ENCODE measurements at places on chromosomes 2 and 18.
A peak's percentile ranks its signal among the peaks of the same experiment; 100 is the strongest.

- DNase-seq = no peak
These were observed 232.7 kb downstream of the PRKCE start for GRCh38 chr2:45884126-45884525.

DNA sequence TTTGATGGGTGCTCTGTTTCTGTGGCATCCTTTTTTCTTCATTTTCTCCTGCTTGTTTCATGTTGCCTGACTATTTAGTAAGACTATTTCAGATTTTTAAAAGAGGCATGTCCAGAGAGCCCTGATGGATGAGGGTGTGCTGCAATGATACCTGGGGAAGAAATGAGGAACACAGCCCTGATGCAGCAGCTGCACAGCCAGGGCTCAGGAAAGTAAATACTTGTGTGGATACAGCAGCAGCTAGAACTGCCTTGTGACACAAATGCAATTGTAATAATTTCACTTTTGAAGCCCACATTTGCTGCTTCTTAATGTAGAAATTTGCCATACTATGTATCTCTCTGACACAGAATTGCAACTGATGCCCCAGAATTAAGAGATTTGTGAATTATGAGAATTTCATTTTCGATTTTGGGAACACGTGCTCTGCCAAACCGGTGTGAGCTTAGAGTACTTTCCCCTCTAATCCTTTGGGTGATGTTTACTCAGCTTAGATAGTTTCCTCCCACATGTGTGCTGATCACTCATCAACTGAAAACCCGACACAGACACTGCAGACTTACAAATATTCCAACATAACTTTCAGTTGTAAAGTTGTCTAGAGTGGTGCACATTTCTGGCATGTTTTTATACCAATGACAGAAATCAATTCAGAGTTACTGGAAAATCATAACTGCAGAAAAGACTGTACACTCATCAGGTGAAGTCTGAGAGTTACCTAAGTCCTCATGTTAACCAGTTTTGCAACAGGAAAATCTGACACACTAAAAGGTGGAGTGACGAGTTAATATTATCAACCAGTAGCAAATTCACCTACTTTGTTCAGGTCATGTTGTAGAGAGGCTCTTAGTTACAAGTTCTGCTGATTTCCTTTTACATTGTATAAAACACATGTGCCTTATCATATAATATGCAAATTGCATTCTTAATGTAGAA, 383.4 kb downstream of the CBLN2 start:
- DNase-seq = peak; percentile 69

DNA sequence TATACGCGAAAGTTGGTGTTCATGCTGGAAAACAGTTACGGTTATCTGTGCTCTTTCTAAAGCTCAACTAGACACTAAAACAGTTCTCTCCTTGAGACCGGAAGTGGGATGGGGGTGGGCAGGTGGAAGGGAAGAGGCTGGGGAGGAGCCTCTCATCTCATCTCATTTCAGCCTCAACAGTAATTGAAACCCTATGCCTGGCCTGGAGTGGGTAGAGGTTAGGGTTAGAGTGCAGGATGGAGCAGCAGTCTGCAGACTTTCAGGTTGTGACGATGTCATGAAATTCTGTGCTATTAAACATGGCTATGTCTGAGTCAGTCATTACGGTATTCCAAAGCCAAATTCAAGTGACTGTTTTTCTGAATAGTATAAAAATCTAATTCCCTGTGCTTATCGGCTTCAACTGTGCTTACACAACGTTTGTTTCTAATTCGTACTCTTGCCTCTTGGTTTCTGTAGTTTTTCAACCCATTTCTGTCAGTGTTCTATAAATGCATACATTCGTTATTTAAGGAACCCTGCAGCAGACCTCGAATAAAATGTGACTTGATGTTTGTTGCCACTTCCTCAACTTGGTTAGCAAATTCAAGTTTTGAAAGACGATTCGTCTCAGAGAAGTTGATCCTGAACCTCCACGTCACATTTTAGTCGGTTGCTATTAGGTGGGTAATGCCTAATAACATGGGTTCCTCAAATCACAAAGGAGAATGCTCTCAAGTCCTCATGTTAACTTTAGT, 75.8 kb upstream of the TCF7L1 start:
- no peak for DNase-seq

DNA sequence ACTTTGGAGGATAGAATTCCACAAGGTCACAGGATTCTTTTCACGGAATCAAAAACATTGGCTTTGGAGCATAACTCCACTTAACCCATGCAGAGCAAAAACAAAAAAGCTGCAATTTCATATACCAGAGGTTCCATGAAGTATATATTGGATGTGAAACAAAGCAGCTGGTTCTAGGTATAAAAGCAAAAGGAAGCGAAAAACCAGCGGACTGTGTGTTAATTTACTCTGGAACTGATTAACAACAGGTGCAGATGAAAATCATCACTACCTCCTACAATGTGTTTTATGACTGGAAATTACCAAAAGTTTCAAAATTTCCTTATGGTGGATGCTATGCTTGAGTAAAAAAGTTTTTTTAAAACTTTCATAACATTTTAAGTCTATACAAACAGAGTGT, 54.4 kb upstream of the LINC00305 start:
- DNase-seq = no peak

DNA sequence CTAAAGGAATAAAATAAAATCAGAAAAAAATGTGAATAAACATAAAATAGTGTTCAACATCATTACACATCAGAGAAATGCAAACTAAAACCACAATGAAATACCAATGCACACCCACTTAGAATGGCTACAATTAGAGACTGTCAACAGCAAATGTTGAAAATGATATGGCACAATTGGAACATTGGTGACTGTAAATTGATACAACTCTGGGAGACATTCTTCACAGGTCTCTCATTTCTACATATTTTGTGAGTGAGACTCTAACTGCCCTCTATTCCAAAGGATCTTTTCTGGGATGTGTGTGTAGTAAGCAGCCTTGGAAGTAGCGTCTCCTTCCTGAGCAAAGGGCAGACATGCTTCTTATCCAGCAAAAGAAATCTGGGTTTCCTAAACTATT, 323.0 kb downstream of the FBXO15 start:
- no peak for DNase-seq
